Activated T-cell treated with anti-CD3 and anti-CD28 coated beads for 4 hours (primary cell): ENCODE measurements at places on chromosomes 2 and 18.

- DNase-seq, result no peak
These were observed 5.6 kb downstream of the STK39 start for GRCh38 chr2:168241746-168242145.

GRCh38 chr2:62565309-62565908, 59.4 kb upstream of the TMEM17 start:
- no peak for DNase-seq

- DNase-seq, result no peak
These were observed 279.7 kb upstream of the FIGN start for GRCh38 chr2:164015328-164016123.

DNA sequence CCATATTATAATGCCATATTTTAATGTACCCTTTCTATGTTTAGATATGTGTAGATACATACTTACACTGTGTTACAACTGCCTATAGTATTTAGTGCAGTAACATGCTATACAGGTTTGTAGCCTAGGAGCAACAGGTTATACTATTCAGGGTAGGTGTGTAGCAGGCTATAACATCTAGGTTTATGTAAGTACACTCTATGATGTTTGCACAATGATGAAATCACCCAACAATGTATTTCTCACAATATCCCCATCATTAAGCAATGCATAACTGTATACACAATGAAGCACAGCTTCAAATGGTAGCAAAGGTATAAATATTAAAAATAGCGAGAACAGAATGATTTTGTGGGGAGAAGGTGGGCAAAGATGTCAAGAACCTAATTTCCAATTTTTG, 117.8 kb downstream of the DYM start:
- DNase-seq, result no peak

- DNase-seq, result no peak
These were observed 244.4 kb downstream of the NAPG start for GRCh38 chr18:10770264-10770663.

DNA sequence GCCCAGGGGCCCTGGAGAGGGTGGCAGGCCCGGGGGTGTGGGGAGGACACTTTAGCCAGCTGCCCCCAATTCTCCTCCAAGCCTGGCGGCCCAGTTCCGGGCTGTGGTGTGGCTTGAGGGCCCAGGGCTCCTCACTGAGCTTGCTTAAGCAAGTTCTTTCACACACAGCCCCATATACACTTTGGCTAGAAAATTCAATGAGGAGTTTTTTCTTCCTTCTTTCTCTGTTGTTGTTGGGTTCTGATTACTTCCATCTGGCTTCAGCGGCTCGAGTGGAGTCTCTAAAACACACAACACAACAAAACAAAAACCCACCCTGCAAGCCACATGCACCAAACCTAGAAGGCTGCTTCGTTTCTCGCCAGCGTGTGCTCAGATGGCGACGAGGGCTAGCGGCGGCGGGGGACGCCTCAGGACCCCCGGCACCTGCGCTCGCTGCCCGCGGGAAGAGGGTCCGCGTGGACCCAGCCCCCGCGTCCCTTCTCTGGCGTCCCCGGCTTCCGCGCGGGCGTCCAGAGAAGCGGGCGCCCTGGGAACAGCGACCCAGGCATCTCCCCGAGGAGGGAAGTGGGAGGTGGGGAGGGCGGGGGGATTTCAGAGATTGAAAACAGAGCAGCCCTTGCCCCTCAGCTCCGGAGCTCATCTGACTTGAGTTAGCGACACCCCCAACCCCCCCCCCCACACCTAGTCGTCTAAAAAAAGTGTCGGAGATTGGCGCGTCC, 577 bp upstream of the GLI2 start:
- no peak for DNase-seq

DNA sequence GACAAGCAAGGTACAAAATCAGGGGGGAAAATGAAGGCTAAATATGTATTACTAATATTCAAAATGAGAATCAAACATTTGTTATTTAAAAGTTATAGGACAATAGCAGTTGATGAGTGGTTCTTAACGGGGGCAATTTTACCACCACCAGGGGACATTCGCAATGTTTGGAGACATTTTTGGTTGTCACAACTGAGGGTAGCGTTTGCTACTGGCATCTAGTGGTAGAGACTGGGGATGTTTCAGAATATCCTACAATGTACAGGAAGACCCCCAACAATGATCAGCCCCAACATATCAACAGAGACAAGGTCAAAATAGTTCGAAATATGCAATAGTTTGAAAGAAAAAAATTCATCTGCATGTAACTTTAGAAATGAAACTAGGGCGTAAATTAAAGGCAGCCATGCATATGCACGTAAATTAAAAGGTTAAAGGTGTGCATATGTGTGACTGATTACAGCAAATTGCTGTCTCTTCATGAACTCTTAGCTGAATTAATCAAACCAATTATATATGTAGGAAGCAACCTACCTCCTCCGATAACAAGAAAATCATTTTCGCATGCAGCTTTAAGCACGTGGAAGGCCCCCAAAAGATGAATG, 61.2 kb upstream of the CUL3 start:
- DNase-seq, result peak; percentile 5

DNA sequence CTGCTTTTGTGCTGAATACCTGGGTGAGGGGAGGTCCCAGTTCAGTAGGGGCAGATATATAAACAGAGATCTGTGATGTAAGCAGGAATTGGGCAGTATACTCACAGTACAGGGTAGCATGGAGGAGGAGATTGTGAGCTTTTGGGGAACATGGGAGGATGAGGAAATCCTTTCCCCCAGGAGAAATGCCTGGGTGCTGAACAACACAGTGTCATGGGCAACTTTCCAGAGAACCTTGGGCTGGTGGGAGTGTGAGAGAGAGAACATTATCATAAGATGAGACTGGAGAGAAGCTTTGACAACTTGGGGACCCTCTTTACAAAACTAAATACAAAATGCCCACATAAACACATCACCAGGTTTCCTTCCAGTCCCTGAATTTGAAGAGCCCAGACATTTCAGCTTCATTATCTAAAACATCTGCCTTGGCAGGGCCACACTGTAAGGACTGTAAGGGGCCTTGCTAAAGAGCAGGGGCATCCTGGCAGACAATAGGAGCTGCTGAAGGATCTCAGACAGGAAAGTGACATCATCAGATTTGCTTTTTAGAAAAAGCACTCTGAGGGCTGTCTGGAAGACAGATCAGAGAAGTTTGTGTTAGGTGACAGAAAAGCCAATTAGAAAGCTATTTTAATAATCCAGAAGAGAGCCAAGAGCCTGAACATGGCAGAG, 303.1 kb upstream of the FBXO11 start:
- DNase-seq, result no peak

DNA sequence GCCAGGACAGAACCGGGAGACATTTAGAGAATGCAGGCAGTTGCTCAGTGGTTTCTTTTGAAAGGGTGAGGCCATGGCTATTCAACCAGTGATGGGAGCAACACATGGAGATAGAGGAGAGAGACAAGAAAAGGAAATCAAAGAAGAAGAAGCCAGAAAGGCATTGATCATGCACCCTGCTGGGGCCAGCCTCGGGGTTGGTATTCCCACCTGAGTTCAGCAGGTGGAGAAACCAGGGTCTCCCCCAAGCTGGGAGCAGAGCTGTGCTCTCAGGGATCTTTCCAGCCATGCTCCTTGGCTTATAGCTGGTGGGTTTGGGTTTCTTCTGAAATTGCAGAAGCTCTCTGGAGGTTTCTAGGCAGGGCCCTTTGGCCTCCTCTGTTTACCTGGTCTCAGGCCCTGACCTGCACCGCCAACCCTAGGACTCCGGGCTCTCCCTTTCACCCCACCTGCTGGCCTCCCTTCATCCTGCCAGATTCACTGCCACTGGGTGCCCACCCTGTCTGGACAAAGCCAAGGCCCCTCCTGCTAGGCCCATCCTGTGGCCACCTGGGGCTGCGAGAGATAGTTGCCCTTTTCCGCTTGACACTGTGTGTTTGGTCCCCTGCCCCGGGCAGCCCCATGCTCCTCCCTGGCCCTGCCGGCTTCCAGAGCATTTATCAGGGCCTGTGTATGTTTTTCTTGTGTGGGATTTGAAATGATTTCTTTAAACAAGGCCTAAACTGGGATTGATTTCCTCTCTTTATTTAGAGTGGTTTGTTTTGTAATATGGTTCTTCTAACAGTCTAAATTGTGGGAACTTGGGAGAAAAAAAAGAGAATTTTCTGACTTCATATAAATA, 126.7 kb downstream of the DDX1 start:
- no peak for DNase-seq

GRCh38 chr2:239275847-239276831, 124.7 kb downstream of the HDAC4 start:
- no peak for DNase-seq

DNA sequence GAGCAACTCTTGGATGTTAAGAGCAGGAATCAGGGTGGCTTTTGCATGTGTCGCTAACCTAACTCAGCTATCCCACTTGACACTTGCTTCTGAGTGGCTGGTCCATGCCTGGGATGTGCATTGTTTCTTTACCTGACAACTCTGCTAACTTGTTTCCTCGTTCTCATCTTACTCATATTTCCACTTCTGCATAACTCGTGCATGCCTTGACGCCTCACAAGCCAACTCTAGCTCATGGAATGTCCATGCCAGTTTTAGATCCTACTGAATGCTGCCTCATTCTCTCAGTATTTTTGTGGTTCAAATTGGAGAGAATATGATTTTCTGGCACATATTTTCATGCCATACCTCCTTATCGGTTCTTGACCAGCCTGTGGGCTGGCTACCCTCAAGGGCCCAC, 52.5 kb downstream of the CDCA7 start:
- no peak for DNase-seq

- DNase-seq, result no peak
These were observed 20.5 kb downstream of the DAPL1 start for GRCh38 chr2:158815658-158816057.

DNA sequence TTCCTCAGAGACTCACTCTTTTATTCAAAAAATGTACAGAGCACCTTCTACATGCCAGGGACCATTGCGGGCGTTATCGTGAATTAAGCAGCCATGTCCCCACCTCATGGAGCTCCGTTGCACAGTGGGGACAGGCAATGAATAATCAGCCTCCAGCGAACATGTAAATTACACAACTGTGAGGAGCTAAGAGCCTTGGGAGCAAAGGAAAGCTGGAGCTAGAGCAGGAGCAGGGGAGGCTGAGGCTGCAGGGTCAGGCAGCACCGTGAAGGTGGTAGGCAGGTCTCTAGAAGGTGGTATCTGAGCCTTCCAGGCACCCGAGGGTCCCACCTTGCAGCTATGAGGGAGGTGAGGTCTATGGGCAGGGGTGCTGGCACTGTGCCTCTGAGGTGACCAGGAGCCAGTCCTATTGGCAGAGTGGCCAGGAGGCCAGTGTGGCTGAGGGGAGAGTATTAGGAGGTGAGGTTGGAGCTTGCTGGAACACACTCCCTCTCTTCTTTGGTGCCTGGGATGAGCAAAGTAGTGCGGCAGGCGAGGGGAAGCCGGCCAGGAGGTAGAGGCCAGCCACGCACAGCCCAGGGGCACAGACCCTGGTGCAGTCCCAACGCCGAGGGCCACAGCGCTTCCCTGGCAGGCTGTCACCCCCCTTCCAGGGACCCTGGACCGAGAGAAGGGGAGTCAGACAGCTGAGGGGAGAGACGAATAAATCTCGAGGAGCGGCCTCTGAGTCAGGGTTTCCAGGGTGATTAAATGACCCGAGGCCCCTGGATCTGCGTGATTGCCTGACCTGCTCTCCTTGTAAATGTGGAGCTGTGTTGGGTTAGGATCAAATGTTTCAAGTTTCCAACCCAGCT, 167.3 kb downstream of the SEPTIN10 start:
- DNase-seq, result no peak

- no peak for DNase-seq
These were observed 76.0 kb upstream of the DSG1 start for GRCh38 chr18:31241900-31242409.
